CD8-positive, alpha-beta T cell (primary cell): ENCODE measurements at places on chromosomes 11 and 22. TPM values are rescaled to one million over a fixed set of nuclear protein-coding genes. Genes with fewer than 3 reads are reported as not detected.

The LRRC10B gene
- total RNA-seq: not detected

The OR10AG1 gene
- not detected for total RNA-seq

The RASD2 gene
- 20.1 TPM for total RNA-seq

The FAM181B gene
- not detected for total RNA-seq

The OR52I1 gene
- total RNA-seq: not detected

The POTEH gene
- not detected for total RNA-seq

The HRAS gene
- 25.5 TPM for total RNA-seq

The OSM gene
- total RNA-seq: 26.1 TPM

The TRIM44 gene
- total RNA-seq: 29.5 TPM

The ACTN3 gene
- 0.17 TPM for total RNA-seq

The CDCA5 gene
- 1.2 TPM for total RNA-seq

The PATL1 gene
- 59.5 TPM for total RNA-seq
